ENCODE measurements at places on chromosomes 2 and 18.

GRCh38 chr2:235325151-235325550, 168.7 kb upstream of the AGAP1 start:
- DNase-seq, result no peak

- no peak for DNase-seq
These were observed 165.1 kb downstream of the FMNL2 start for GRCh38 chr2:152499896-152500735.

- DNase-seq, result no peak
These were observed 14.2 kb downstream of the PIKFYVE start for GRCh38 chr2:208280234-208280633.

DNA sequence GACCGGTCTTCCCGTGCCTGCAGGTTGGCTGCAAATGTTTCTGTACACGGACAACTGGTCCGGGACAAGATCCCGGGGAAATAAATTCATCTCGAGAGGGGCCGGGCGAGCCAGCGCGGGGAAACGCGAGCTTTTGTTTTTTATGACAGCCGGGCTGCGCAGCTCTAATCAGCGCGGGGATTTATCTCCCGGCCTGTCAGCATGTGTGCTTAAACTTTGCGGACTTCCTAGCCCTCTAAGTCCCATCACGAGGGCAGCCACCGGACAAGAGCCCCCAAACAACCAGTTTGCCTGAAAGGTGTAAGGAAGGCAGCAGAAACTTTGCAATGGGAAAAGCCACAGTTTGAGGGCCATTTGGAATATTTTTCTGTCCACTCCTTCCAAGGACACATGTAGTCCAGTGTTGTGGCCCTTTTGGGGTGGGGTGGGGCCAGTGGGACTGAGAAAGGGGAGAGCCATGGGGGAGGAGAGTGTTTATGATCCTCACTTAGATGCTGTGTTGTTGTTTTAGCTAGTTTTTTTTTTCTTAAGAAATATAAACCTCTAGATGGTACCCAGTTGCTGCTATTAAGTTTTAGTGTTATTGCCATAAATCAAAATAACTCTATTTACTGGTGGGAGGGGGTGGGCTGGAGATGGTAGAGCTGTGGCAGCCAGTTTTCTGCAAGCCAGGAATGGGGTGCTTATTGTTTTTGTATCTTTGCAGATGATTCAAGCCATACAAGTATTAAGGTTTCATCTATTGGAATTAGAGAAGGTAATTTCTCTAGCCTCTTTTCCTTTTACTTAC, 6.0 kb downstream of the MEIS1 start:
- DNase-seq, result no peak

DNA sequence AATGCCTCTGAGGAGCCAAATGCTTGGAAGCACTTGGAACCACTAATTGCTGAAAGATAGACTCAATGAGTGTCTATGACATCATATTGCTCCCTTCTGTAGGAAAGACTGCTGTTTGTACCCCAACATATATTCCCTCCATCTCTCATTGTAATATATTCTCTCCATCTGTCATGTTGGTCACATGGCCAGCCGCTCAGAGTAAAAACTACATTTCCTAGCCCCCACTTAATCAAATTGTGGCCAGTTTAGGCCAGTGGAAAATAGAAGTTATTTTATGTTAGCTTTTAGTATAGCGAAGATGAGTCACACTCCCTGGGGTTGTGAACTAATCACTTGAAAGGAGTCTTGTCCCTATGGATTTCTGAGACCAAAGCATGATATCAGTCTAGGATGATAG, 160.2 kb downstream of the HNMT start:
- DNase-seq, result no peak

DNA sequence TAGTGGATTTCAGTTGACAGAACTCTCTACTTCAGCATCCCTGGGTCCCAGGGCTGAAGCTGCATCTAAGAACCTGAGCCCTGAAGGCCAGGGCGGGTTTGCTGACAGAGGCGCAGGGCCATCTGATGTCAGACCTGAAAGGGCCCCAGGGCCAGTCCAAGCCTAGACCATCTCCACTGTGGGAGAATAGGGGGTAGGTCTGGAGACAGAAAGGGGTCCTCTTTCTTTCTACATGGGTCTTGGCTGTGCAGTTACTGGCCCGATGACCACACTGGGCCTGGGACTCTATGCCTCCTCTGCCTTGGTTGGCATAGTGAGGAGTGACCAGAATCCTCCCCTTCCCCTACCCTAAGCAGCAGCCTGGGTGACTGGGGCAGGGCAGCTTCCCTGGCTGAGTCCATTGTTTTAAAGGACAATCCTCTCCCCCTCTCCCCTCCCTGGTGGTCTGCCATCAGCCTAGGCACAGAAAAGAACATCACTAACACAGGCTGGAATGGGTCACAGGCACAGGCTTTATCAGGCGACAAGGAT, 34.5 kb downstream of the HS1BP3 start:
- DNase-seq, result no peak

DNA sequence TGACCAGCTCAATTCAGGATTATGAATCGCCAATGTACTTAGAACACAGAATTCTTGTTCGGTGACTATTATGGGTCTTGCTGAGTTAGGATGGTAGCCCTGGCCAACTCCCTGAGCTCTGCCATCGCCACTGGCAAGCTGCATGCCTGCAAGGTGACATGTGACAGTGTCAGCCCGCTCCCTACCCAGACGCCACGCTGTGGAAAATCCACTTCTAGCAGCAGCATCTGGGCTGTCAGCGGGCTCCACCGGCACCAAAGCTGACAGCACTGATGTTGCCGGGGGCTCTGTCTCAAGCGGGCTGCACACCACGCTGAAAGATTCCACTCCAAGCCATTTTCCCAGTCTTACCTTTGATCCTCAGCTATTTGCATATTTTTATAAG, 100.7 kb downstream of the MYT1L start:
- DNase-seq, result no peak

All from effector memory CD8-positive, alpha-beta T cell (primary cell).